Spinal cord (tissue), 10 donors: ENCODE measurements at places on chromosomes 2 and 18. TPM values are rescaled to one million over a fixed set of nuclear protein-coding genes. Genes with fewer than 3 reads are reported as not detected.

ZAP70 gene
- 2.1 TPM for polyA plus RNA-seq

RAPGEF4 gene
- 46.1 TPM for polyA plus RNA-seq

LBX2 gene
- 0.69 TPM for polyA plus RNA-seq

GRCh38 chr2:111633643-111634042 lies 250.3 kb downstream of the ANAPC1 start:
- DNase-seq: no peak

DNA sequence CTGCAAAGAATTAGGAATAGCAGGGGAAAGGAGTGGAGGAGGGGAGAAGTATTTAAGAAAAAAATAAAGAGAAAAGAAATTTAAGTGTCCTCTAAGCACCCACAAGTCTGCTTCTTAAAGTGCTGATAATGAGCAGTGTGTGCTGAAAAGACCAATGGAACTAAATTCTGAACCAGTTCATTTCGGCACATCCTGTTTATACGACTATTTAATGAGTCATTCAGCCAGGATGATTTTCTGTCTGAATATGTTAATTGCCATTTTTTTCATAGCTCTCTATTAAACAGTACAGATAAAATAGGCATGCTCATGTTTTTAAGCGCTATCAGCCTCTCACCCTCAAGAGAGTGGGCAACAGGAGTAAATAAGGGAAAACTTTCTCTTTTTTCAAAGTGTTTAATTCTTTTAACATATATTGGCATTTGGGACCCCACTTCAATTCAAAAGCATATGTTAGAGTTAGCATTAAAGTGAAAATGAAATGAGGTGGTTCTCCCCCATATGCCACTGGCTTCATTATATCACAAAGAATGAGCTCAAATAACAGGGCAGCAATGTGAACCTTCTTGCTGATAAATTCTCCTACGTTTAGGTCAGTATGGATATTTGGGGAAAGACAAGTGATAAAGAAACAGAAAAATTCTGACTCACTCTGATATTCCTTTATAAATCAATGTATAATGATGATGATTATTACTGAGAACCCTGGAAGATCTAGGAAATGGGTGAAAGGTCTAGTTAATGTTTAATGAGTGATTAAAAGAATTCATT lies 87.5 kb downstream of the TCF4 start:
- DNase-seq: no peak

DNA sequence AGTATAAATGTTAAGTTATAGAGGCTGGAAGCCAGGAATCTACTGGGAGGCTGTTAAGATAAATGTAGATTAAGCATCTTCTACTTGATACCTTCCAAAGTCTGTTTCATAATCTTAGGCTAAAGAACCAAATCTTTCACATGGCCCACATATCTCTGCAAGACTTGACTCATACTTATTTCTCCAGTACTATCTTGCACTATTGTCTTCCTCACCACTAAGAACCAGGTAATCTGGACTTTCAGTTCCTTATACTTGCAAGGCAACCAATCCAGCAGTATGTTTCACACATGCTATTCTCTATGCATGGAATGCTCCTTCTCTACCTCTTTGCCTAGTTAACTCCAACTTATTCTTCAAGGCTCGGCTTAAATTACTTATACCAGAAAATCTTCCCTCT lies 62.2 kb downstream of the RBMS1 start:
- DNase-seq: no peak

DNA sequence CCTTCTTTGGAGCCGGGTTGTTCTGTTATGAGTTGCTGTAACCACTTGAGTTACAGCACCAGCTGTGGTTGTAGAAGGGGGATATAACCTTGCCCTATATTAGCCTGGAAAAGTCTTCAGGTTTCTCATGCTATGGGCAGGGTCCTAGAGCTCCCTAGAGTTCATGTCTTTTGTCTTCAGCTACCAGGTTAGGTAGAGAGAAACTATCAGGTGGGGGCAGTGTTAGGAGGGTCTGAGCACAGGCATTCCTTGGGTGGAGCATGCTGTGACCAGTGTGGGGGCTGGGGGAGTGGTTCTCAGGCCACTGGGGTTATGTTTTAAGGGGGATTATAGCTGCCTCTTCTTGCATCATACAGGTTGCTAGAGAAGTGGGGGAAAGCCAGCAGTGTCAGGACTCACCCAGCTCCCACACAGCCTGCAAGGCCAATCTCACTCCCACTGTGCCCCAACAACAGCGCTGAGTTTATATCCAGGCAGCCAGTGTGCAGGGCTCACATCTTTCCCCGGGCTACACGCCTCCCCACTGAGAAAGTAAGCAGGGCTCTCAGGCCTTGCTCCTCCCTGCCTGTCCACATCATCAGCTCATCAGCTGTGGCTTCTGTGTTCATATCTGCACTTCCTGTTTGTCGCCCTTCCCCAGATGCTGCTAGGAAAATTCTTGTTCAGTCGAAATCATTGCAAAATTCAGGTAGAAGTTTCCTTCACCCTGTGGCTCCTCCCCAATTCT lies 133.8 kb upstream of the NRXN1 start:
- no peak for DNase-seq

DNA sequence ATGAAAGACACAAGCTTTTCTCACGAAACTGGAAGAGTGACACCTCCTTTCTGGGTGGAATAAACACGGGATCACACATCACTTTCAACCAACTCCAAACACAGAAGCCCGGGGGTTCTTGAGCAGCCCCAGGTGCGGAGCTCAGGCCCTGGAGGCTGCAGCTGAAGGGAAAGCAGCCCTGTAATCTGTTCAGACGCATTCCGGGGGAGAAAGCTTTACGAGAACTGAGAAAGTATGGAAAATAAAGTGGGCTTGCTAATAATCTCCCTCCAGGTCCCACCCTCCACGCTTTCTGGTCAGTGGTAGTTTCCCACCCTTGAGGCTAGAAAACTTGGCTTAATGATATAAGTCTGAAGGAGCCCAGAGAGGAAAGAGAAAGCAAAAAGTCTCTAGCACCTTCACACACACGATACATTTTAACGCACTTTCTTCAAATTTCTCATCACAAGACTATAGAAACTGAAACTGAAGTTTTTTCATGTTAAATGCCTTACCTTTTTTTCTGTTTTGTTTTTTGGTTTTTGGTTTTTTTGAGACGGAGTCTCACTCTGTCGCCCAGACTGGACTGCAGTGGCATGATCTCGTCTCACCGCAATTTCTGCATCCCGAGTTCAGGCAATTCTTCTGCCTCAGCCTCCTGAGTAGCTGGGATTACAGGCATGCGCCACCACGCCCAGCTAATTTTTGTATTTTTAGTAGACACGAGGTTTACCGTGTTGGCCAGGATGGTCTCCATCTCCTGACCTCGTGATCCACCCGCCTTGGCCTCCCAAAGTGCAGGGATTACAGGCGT lies 141.3 kb downstream of the AFF3 start:
- no peak for DNase-seq

KIF1A gene
- 449 TPM for polyA plus RNA-seq

- DNase-seq: no peak
Measured at GRCh38 chr18:64083916-64084315, 65.0 kb downstream of the LINC00305 start.

KCNK3 gene
- polyA plus RNA-seq: 35.4 TPM

- no peak for DNase-seq
Measured at GRCh38 chr2:200137271-200137670, 169.2 kb upstream of the SPATS2L start.

ATP8B1 gene
- polyA plus RNA-seq: 1.7 TPM

DNA sequence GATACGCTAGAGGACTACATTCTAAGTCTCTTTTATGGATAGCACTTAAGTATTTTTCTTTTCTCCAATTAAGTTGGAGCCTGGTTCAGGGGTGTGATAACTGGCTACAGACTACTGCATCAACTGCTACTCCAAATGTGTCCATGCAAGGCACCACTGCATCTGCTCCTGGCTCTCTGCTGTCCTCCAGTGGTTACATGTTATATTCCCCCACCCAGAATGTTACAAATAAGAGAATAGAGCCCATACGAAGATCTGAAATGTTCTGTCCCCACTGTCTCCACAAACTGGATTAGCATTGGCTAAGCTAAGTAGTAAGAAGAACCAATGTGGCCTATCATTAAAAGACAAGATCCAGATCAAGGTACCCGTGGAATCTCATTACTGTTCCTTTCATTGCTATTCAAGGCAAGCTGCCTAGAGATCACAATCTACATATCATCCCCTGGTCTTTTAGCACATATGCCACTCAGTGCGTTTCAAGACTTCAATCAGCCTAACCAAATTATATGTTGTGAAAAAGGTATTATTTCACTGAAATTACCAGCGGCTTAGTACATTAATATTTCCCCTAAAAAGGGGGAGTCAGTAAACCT lies 308.3 kb upstream of the SLC8A1 start:
- no peak for DNase-seq

DNA sequence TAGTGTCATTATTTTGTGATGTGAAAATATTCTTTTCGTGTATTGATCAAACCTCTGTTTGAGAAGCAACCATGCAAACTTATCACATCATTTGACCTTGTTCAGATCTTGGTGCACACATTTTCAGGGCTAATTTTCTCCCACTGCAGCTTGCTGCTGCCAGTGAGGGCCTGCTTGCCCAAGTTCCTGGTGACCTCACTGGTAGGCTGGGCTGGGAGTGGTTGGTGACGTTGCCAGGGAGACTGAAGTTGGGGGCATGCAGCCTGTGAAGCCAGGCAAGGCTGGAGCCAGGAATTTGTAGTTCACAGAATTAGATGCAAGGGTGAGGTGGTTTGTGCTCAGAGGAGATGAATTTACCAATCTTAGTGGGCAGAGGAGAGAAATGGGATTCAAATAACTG lies 38.5 kb downstream of the PARD3B start:
- peak; percentile 63 for DNase-seq

DNA sequence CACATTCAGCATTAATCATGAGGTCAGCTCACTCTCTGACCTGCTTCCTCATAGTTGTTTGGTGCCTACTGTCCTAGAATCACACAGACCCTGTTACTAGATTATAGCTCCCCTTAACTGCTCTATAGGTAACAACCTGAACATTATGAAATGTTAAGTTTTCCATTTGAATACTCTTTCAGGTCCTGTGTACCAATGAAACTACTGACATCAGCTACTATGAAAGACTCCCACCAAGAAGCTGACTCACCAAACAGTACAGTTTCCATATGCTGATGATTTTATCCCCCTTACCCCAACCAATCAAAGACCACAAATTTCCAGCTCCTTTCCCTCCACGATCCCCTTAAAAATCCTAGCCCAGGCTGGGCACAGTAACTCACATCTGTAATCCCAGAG lies 56.3 kb downstream of the SRBD1 start:
- no peak for DNase-seq

- no peak for DNase-seq
Measured at GRCh38 chr2:235740821-235741220, 247.0 kb downstream of the AGAP1 start.

PRKCE gene
- 35.5 TPM for polyA plus RNA-seq

DNA sequence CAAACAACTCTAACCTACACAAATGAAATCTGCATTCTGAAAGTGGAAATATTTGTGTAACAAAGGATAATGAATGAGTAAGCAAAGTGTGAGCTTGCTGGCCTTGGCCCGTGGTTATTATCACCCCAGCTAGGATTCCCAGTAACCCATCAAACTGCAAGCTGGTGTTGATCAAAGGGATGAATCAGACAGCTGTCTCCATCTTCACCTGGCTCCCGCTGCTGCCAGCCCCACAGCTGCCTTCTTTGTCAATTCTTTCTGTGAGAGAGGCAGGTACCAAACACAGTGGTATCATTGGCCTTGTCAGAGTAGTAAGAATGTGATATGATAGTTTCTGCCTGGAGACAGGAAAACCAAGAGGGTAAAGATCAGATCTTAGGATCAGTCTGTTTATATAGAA lies 25.2 kb upstream of the RGPD4 start:
- no peak for DNase-seq

TUBA3E gene
- not detected for polyA plus RNA-seq

POTEJ gene
- polyA plus RNA-seq: not detected
